ENCODE measurements at places on chromosomes 6 and 20.
A peak's percentile ranks its signal among the peaks of the same experiment; 100 is the strongest.

DNA sequence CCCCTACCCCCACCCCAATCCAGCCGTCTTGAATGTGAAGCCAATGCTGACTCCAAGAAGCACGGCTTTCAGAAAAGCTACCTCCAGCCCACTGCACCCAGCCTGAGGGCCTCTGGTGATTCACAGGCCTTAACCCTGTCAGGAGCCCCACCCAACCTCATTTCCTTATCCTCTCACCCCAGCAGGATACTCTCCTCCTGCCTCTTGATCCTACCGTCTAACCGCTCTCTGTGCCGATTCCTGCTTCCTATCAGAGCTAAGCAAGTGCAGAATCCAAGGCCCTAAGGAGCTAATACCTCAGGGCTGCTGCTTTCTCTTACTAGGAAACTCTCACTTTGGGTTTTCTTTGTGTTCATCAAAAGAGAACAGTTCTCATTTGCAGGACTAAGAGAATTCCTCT is 47.2 kb downstream of the TRERF1 start:
- no peak for DNase-seq

- no peak for DNase-seq
These were observed 16.7 kb downstream of the FARS2 start for GRCh38 chr6:5278047-5278446.

- no peak for DNase-seq
These were observed 98.8 kb downstream of the LAMA2 start for GRCh38 chr6:128981716-128982115.

DNA sequence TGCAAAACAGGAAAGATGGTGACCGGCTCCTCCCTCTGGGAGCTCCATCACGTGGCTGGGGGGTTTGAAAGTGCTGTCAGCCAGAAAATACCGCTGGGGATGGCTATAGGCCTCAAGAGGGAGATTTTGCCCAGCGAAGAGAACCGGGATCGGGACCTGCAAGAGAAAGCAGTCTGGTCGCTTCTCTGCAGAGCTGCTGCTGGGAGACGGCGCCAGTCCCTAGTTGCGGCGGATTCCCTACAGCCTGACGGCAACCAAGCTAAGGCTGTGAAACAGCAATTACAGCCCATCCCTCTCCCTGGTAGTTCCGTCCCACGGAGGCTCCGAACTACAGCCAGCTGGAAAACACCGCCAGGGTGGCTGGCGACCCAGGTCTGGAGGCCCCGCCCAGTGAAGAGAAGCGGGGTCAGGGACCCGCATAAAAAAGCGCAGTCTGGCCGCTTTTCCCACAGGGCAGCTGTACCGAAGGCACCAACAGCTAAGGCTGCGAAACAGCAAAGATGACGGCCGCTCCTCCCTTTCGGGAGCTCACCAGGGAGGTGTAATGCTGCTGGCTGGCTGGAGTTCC is 238.1 kb upstream of the IRAK1BP1 start:
- DNase-seq: no peak

GRCh38 chr6:23395381-23395780 is 730.6 kb upstream of the NRSN1 start:
- no peak for DNase-seq

GRCh38 chr6:54085541-54085940 is 25.7 kb upstream of the MLIP start:
- no peak for DNase-seq

GRCh38 chr6:150032598-150032997 is 7.3 kb upstream of the RAET1L start:
- no peak for DNase-seq

DNA sequence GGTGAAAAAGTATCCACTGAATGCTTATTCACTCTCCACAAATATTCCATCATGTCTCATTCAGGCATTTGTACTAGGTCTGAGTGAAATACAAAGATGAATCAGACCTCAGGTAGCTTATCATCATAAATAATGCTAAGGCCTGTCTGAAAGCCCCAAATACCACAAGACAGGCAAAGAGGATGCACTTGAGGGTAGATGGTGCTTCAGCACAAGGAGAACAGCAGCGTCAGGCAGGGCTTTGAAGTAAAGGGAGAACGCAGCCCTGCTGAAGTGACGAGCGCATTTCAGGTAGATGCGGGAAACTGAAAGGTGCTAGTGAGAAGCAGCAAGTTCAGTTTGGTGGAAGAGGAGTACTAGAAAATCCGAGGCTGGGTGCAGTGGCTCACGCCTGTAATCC is 38.7 kb downstream of the MAP3K5 start:
- DNase-seq: peak; percentile 83

- no peak for DNase-seq
These were observed 801.2 kb upstream of the FLRT3 start for GRCh38 chr20:15138548-15139126.

- no peak for DNase-seq
These were observed 117.5 kb upstream of the SIRPG start for GRCh38 chr20:1775117-1775516.

- no peak for DNase-seq
These were observed 54.1 kb downstream of the ATXN1 start for GRCh38 chr6:16706911-16707783.

GRCh38 chr6:113077794-113078193 is 730.7 kb downstream of the RFPL4B start:
- DNase-seq: no peak

- no peak for DNase-seq
These were observed 41.0 kb downstream of the SLC9A8 start for GRCh38 chr20:49853640-49854039.

DNA sequence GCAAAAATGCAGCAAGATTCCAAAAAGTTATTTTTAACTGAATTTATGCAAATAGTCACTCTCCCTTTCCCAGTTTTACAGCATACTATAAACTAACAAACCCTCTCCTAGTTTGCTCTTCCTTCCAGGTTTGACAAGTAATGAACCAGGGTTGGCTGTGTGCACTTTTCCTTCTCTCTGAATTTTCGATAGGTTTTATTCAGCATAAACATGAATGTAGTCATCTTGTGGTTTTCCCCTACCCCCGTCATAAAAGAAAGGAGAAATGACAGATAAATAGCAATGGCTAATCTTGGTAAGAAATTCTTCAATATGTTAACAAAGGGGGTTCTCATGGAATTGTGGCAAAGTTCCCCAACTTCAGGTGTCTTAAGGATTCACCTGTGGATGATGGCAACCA is 26.3 kb downstream of the PRDM1 start:
- peak; percentile 24 for DNase-seq

- DNase-seq: no peak
These were observed 608.9 kb downstream of the PRKN start for GRCh38 chr6:162118706-162119105.

GRCh38 chr20:38222923-38223742 is 37.4 kb downstream of the KIAA1755 start:
- DNase-seq: no peak

- DNase-seq: no peak
These were observed 124.2 kb downstream of the LY86 start for GRCh38 chr6:6712449-6713403.

GRCh38 chr20:16273812-16274555 is 299.3 kb downstream of the KIF16B start:
- no peak for DNase-seq

DNA sequence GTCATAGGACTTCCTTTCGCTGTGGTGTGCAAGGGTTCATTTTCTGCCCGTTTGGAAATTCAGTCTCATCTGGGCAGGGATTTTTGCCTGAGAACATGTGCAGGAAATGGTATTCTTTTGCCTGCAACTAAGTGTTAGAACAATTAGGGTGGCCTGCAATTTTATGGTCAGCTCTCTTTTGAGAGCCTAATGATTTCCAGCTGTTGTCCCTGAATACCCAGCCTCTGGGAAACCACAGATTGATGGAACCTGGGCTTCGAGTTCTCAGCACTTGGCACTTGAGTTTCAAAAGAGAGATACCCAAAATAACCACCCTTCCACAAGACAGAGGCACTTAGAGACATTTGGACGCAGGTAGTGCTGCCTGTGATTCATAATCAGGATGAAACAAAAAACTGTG is 217.2 kb upstream of the FOXA2 start:
- no peak for DNase-seq

DNA sequence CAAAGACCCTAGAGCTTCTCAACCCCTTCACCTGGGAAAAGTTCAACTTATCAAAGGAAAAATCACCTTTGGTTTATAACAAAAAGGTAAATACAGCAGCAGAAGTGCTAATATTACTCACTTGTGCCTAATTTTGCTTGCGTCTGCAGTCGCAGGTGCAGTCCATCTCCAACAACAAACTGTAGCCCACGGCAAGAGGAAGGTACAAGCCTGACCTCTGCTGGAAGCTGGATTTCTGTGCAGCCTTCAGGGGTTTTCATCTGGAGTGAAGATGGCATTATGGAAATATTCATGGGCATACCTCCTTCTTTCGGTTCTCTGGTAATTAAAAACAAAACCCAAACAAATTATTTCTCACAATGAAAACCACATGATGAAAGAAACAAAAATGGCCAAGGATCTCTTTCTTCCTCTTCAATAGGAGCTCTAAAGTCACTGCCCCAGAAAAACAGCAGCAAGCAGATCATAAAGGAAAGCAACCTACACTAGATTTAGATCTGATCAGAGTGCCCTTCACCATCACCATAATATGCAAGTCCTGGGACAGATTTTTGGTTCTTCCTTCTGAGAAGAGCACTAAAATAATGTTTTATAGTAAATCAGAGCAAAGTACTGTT is 7.8 kb downstream of the UBE3D start:
- DNase-seq: no peak

DNA sequence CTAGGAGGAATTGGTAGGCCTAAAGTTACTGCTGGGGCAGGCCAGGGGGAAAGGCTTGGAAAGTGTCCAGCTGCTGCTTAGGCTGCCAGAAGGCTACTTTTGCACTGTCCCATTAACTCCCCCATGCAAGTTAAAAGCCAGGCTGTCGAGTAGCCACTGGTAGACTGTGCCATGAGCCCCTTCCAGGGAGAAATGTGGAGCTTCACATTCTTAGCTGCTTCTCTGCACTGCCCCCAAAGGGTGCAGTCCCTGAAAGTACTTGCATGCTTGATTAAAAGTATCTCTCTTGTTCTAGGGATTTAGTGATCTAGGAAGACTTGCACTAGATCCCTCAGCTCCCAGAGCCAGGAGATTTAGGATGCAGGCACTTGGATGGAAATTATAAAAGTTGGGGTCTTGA is 57.3 kb downstream of the CDC5L start:
- no peak for DNase-seq

DNA sequence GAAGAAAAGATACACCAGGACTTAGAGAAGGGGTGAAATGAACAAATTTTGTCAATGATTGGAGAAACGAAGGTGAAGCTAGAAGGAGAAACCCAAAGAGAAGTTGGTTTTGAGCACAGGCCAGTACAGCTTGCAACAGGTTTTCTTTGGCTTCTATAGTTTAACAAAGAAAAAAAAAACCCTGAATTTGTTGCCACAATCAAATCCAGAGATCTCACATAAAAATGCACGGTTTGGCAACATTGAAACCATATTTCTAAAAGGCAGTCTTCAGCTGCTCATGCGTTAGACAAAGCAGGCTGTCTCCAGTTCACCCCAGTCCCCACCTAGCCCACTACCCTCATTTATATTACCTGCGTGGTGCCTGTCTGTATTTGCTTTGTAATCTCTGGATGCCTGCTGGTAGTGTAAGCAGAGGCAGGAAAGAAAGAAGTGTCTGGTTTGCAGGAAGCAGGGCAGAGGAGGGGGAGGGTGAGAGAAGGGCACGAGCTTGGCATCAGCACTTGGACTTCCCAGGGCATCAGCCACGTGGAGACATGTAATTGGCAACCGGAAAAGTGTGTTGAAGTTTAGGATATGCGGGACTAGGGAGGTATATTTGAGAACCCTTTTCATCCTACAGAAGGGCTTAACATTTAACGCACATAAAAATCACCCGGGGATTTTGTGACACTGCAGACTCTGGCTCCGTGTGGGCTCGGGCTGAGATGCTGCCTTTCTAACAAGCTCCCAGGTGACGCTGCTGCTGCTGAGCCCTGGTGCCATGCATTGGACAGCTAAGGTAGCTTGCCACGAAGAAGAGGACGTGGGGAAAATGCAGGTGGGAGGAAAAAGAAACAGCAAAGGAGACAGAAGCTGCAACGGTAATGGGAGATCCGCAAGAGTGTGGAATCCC is 14.4 kb downstream of the PFDN4 start:
- no peak for DNase-seq

GRCh38 chr20:54469952-54470351 is 5.4 kb upstream of the DOK5 start:
- no peak for DNase-seq

DNA sequence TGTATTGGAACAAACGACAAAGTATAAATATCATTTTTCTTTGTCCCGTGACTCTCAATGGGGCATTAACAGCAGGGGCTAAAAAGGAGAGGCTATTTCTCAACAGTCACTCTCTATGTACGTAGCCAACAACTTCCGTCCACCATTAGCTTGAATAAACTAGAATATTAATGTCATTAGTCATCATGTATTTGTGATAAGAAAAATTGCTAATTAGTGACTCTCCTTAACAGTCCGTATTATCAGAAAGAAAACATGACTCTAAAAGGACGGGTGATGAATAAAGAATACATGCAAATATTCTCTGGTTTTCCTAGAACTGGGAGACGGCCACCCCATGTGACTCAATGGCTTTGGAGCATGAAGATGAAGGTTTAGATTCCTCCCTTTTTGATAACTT is 18.6 kb downstream of the VIP start:
- no peak for DNase-seq

GRCh38 chr20:51624157-51624731 is 81.7 kb upstream of the NFATC2 start:
- DNase-seq: peak; percentile 16

DNA sequence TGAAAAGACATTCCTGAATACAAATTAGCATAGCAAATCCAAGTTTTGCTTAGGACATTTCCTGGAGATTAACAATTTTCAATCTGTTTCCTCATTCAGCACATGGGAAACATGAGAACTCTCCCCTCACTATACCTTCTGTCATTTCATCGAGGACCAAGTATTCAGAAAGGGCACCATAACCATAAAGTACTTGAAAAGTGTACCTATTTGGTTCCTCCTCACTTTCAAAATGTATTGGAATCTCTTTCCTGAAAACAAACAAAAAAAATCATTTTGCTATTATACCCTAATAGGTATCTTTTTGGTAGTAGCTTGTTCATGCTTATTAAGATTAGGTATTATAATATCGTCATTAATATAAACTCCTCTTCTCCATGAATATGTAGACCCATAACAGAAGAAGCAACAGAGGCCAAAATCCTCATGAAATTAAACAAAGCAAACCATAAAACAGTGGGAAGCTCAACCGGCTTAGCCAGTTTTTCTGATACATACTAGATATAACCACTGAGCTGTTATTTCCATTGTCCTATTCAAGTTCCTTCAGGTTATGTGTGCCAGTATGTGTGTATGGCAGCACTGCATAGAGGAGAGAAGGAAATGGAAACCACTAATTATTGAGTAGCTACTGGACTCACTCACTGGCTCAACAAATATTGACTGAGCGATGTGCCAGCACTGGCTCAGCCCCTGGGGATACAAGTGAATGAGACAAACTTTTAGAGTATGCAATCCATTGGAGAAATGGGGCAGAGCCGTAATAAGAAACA is 274.0 kb downstream of the MAFB start:
- no peak for DNase-seq

DNA sequence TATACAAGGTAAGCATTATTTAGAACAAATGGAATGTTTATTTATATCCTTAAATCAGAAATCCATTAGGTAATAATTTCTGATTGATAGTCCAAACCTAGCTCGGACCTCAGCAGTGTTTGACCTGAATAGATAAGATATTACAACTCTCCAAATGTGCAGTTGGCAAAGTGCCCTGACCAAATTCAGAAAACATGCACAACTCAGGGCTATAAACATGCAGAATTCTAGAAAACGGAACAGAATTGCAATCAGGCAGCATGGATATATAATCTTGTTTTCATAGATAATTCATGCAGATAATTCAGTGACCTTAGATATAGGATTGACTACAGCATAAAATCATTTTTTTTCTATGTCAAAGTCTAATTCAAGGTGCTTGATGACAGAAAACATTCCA is 626.6 kb upstream of the CITED2 start:
- no peak for DNase-seq

- DNase-seq: no peak
These were observed 68.8 kb downstream of the FGD2 start for GRCh38 chr6:37074053-37074827.

All from naive thymus-derived CD8-positive, alpha-beta T cell (primary cell).